Kidney epithelial cell (primary cell): ENCODE measurements at places on chromosomes 5 and 9. TPM values are rescaled to one million over a fixed set of nuclear protein-coding genes. Genes with fewer than 3 reads are reported as not detected.
A peak's percentile ranks its signal among the peaks of the same experiment; 100 is the strongest.

Gene IGIP
- 3.1 and 4.1 TPM in 2 replicates for total RNA-seq

Gene BARX1
- not detected in 2 replicates for total RNA-seq

Gene WDR38
- total RNA-seq = not detected in 2 replicates

Gene FGFR4
- total RNA-seq = 16.4 and 34.5 TPM in 2 replicates

Gene ORM2
- not detected in 2 replicates for total RNA-seq

Gene PCDHB10
- 1.6 and 3.4 TPM in 2 replicates for total RNA-seq

Gene NR2F1
- 12.8 and 13.2 TPM in 2 replicates for total RNA-seq

Gene KLF4
- total RNA-seq = 38.7 and 43.8 TPM in 2 replicates

Gene PDGFRB
- 17.1 and 18.3 TPM in 2 replicates for total RNA-seq

Gene MAP1B
- 136 and 295 TPM in 2 replicates for total RNA-seq

Gene PRELID2
- total RNA-seq = 9.4 and 9.7 TPM in 2 replicates

- DNase-seq = no peak
These were observed 64.7 kb upstream of the SELENOP start for GRCh38 chr5:42876375-42876844.

GRCh38 chr9:127197186-127197860 lies 67.3 kb upstream of the GARNL3 start:
- DNase-seq = no peak

GRCh38 chr9:81408951-81409350 lies 280.4 kb downstream of the TLE1 start:
- DNase-seq = no peak

- DNase-seq = peak; percentile 56
These were observed 92.0 kb upstream of the RAI14 start for GRCh38 chr5:34563931-34564709.

- no peak for DNase-seq
These were observed 136.6 kb upstream of the STC2 start for GRCh38 chr5:173464813-173465212.

DNA sequence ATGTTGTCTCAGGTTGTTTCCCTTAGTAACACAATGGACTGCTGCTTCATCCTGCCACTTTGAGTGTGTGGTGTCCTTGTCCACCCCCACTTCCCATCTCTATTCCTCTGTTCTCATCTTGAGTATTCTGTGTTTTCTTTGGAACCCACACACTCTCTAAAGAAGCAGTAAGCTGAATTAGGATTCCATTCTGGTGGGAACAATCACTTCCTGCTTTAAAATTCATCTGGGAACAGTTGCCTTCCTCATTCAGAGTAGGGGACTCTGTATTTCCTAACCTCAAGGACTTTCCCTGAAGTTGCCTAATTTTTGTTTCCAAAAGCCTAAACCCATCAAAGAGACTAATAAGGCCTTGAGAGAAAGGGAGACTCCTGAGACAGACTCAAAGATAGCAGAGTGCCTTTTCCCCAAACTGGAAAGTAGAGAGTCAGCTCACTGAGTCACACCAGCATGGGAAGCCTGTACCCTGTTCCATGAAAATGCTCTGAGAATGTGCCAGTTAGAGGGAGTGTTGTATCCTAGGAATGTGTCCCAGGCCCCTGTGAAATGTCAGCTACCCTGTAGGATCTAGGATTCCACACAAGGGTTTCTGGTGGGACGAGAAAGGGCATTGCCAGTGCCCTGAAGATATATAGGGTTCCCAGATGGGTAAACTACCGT lies 63.6 kb downstream of the CCDC192 start:
- DNase-seq = no peak

DNA sequence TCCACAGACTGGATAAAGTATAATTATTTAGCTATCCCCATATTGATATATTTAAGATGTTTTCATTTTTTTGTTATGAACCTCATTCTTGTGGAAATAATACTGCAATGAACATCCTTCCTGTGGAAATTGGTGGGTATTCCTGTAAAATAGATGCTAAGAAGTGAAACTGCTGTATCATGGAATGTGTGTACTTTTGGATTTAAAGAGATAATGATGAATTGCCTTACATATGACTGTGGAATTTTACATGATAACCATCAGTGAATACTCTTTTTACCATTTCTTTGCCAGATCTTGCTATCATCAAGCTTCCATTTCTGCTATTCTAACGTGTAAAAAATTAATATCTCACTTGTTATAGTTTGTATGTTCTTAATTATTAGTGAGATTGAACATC lies 847.9 kb downstream of the EFNA5 start:
- no peak for DNase-seq

- DNase-seq = peak; percentile 50
These were observed 36.1 kb downstream of the DAP start for GRCh38 chr5:10724781-10725507.

DNA sequence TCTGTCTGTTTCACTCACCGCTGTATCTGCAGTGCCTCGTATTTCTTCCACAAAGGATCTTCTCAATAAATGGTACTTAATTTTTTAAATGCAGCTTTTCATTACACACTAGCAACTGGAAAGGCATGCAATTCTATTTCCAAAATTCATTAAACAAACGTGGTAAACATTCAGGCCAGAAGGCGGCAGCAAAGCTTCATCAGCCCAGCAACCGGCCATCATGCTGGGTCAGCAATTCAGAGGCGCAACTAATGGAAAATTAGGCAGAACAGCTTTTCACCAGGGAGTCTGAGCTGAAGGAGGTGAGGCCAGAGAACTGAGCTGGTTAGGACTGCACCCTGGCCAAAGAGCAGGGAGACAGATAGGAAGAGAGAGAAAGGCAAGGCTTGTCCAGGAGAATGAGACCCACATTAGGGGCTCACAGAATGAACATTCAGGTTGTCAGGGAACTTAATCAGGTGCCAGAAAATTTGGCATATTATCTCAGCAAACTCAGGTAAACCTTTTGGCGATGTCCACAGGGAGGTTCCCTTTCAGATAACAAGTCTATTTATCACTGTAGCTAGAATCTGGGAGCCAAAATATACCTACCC lies 17.7 kb upstream of the RNF180 start:
- no peak for DNase-seq

GRCh38 chr9:99819856-99820684 lies 1.6 kb upstream of the NR4A3 start:
- peak; percentile 37 for DNase-seq

DNA sequence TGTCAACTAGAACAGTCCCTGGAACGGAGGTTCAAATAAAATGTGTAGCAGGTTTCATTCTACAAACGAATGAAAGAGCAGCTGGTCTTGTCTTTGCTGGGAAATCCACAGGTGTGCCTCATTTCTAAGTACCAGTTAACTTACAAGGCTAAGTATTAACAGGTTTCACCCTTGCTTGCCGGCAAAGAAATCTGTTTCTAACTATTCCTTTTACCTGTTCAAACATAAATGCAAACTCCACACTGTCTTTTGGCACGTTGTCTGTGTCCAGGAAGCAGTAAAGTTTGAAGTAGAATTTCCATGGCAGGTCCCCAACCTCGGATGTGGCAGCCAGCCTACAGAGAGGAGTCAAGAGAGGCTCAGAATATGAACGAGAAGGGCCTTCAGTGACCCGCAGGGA lies 54.4 kb upstream of the RETREG1 start:
- no peak for DNase-seq

GRCh38 chr9:13684656-13685055 lies 405.2 kb upstream of the MPDZ start:
- no peak for DNase-seq

DNA sequence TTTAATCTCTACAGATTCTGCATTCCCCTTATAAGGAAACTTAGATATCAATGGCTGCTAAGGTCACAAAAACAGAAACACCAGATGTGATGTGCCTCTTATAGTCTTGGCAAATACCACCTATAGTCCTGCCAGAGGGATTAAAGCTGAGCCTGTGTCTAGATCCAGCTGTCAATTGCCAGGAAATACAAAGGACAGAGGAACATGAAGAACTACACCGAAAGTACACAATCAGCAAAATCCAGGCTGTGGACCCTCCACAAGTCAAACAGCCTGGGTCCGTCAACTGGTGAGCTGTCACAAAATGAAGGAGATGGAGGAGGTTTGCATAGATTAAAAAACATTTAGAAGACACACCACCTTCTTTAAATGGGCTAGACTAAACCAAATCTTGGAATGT lies 85.4 kb downstream of the KLF4 start:
- no peak for DNase-seq

GRCh38 chr5:123546657-123547056 lies 34.7 kb downstream of the CSNK1G3 start:
- DNase-seq = no peak

GRCh38 chr5:13692172-13692571 lies 252.3 kb downstream of the DNAH5 start:
- DNase-seq = no peak

DNA sequence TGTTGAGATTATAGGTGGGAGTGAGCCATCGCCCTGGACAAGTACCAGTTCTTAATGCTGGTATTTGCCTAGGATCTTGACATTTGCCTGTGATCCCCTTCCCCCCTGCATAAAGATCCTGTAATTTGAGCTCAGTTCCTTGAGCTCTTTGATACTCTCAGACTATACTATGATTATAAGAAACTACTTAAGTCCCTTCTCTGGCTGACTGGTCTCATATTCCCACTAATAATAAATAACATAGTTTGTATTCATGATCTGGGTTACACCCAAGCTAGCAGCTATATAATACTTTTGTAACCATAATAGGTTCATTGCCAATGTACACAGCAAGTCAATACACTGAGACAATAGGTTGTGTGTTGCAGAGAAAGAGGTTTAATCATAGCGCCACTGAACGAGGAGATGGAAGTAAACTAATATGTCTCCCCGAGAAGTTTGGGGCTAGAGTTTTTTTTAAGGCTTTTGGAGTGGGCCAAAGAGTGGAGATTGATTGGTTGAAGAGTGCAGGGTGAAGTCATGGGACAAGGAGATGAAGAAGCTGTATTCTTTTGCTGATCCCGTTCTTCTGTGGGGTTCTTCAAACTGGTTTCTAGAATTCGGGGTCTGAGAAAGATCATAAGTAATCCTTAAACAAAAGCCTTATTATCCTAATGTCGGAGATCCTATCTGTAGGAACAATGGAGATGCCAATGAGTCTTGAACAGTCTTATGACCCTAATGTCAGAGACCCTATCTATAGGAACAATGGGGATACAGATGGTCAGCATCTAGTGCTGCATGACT lies 20.7 kb upstream of the SHOC1 start:
- no peak for DNase-seq

- no peak for DNase-seq
These were observed 146.3 kb downstream of the ERCC6L2 start for GRCh38 chr9:96021551-96022444.

DNA sequence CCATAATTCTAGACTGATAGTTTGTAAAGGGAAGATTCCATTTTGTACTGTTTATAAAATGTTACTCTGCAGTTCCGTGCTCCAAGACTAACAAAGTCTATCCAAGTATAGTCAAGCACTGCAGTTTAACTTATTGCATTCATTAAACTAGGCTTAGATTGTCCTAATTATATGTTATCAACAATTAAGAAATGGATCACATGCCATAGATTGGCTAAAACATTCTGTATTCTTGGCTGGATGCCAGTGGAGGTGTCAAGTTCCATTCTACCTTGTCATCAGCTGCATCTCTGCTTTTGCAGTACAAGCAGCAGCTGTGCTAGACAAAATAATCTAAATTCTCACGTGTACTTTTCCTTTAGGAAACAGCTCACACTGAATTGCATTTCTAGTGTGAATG lies 69.4 kb upstream of the MEF2C start:
- DNase-seq = no peak

- no peak for DNase-seq
These were observed 9.5 kb downstream of the BARX1 start for GRCh38 chr9:93945400-93946337.

- no peak for DNase-seq
These were observed 2.8 kb upstream of the NOL6 start for GRCh38 chr9:33476503-33476902.
